ENCODE measurements at places on chromosomes 2 and 18.

GRCh38 chr2:8243748-8244400, 438.0 kb upstream of the ID2 start:
- DNase-seq, result no peak

DNA sequence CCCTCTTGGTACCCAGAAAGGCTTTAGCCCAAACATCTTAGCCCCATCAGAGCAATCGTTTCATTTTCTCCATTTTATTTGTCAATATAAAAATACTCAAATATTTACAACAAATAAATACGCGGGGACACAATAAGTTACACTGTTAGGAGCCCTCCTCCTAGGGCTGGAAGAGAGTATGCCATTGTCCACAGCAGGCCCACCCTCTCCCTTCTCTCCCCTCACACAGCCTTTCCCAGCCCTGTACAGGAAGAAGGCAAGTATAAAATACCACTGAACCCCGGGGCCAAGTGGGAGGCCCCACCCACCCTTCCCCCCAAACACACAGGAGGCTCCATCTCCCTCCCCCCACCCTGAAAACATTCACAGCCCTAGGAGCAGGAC, 1.9 kb upstream of the ANKRD39 start:
- no peak for DNase-seq

GRCh38 chr18:51339856-51340255, 142.4 kb upstream of the MEX3C start:
- peak; percentile 77 for DNase-seq

DNA sequence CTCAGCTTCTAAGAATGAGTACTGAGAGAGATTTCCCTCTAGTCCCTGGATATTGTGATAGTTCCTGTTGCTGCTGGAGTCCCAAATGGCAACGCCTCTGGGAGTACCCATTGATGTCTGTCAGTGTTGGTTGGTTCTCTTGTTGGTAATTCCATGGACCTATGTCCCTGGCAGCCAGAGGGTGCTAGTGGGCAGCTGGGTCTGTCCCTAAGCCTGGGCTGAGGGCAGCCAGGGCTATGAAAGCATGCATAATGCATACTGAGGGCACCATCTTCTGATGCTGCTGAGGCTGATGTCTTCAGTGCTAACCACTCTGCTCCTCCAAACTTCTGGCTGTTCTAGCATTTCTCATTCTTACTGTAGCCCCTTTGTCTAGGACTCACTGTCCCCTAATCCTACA, 35.9 kb downstream of the NABP1 start:
- DNase-seq, result no peak

All from fibroblast of skin of back (primary cell).